ENCODE measurements at places on chromosomes 1 and 21.

DNA sequence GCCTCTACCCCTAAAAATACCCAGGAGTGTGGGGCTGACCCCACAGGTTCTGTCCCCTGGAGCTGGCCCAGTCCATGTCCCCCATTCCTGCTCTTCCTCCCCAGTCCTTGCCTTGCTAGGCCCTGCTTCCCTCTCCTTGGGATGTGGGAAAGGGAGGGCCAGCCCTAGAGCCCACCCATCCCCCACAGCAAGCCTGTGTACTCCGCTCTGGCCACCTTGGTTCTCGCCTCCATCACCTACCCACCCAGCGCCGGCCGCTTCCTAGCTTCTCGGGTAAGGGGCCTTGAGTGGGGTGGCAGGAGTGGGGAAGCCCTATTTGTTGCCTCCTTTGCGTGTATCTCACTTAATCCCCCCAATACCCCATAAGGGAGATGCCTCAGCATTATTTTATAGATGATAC lies 6.7 kb downstream of the CLCNKB start:
- DNase-seq = no peak

DNA sequence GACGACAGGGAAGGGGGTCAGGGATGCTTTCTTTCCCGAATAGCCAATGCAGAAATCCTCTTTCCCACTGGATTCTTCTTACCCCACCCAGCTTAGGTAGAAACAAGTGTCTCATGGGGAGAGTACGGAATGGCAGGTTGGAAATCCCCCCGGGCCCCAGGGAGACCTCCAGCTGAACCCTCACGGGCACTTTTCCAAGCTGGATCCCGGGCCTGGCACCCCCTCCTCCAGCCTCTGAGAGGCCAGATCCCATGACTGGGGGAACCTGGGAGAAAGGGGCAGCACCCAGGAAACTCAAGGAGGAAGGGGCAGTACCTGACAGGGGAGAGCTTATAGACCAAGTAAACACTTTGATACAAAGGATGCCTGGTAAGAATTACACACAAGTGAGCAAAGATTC lies 1.3 kb downstream of the PKP1 start:
- no peak for DNase-seq

GRCh38 chr1:22210176-22210575 lies 67.3 kb upstream of the WNT4 start:
- DNase-seq = no peak

DNA sequence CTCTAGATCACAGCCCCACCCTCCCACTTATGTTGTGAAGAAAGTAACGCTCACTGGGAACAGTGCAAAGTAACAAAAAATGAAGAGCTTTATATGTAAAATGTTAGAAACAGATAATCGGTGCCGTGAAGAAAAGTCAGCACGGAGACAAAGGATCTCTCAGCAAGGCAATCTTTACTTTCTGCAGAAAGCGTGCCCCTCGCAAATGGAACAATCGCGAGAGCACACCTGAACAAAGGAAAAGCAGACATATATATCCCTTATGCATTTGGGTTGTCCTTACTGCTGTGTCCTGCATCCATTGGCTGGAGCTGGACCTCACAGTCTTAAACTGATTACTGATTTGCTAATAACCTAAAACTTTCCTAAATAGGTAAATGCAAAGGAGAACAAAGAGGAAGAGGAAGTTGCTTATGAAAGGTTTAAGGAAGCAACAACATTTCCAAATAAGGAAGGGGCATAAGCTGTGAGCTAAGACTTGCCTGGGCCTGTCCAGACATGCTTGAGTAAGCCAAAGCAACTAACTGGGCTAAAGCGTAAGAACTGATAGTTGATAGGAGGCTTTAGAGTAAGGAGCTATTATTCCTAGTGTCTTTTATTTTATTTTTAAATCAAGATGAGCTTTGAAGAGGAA lies 89.7 kb downstream of the GTF2B start:
- DNase-seq = peak; percentile 40

GRCh38 chr1:212078826-212079225 lies 43.3 kb downstream of the DTL start:
- no peak for DNase-seq

GRCh38 chr21:37294679-37295078 lies 27.5 kb upstream of the VPS26C start:
- no peak for DNase-seq

DNA sequence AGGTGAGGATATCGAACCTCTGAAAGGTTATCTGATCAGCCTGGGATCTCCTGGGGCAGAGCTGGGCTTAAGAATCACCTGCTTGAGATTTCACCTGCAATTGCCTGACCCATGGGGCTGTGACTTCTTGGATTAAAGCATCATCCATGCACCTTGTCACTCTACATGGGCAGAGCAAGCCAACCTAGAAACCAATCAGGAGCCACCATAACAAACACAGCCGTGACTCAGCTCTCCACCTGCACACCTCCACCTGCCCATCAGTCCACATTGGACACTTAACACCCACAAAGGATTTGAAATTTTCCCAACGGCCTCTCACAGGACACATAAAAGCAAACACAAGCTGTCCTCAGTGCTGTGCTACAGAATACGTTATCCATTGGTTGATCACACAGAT lies 35.1 kb upstream of the ETS2 start:
- no peak for DNase-seq

DNA sequence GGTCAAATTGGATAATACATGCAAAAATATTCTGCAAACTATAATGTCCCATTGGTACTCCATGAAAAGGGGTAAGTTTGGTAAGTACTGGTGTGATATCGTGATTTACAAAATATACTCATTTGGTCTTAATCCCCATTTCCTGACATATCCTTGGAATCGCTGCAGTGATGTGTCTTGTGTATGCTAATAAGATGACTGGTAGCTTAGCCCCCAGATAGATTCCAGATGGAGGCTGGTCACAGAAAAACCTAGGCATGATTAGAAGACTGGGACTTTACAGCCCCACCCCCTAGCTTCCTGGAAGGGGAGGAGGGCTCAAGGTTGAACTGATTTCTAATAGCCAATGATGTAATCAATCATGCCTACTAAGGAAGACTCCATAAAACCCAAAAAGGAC lies 3.0 kb downstream of the VAMP4 start:
- DNase-seq = no peak

GRCh38 chr1:81437213-81437612 lies 363.5 kb upstream of the ADGRL2 start:
- no peak for DNase-seq

DNA sequence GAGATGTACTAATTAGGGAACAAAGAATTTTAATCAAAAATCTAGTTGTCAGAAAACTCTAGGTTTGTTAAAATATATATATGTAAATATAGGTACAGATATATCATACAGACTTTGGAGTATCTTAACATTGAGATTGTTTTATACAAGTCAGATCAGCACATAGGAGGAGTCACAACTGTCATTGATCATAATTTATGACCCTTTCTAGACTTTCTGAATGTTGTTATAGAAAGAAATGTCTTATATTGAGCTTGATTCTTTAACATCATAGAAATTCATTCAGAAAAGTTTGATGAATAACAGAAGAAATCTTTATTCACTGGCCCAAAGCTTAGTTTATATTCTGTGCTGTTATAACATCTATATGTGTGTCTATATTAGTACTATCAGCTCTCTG lies 185.8 kb downstream of the SDCCAG8 start:
- DNase-seq = no peak

DNA sequence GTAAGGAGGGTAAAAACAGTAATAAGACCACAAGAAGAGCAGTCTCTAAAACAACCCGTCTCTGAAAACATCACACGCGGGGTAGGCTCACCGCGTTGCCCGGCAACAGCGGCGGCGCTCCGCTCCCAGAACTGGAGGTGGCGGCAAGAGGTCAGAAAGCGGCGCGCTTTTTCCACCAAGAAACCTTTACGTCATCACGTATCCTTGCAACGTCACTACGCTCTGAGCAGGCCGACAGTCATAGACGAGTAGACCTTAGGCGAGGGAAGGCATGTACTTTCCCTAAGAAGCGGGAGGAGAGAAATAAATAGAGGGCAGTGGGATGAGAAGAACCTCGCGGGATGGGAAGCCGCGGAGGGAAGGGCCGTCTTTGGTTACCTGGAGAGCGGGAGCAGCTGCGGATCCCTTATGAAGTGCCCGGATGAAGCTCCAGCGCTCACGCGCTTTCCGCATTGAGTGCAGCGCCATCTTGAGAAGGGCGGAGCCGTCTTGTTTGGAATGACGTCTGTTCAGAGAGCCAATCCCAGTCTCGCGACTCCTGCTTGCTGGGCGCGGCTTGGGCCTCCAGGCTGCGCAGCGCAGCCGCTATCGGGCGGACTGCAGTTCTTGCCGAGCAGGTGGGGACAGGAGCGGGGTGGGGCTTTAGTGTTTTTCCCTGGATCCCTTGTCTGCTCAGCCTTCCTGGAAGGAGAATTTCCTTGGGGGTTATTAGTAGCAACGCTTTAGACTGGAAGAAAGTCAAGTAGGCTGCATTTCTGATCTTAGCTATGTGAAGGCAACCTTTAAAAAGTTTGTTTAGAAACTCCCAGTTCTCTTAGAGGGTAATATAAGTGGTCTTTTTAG lies at the start of gene WARS2:
WARS2 (minus strand) TSS at position 477 of the 843 bp plus-strand sequence; CDS start at position 468, 9 bp downstream.
- peak; percentile 96 for DNase-seq

- no peak for DNase-seq
Observed at GRCh38 chr1:41810446-41810845, 108.3 kb downstream of the HIVEP3 start.

- no peak for DNase-seq
Observed at GRCh38 chr1:40769815-40770214, 13.8 kb upstream of the KCNQ4 start.

DNA sequence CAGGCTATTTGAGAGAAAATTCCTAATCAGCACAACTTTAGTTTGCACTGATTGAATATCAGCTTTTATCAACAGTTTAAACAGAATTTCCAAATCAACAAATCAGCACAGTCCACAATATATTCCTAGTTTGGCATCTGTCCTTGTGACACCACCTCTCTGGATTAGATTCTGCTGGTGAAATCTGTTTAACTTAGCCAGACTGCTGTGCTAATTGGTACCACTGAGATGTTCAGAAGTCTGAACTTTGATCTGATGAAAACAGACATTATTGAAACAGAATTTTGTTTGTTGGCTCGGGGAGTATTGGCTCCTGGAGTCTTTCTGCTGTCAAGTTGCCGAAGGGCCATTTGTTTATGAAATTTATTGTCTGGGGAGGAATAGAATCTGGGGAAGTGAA lies 17.0 kb upstream of the NGF start:
- DNase-seq = no peak

GRCh38 chr1:20448671-20449071 lies 37.3 kb downstream of the CAMK2N1 start:
- DNase-seq = no peak

DNA sequence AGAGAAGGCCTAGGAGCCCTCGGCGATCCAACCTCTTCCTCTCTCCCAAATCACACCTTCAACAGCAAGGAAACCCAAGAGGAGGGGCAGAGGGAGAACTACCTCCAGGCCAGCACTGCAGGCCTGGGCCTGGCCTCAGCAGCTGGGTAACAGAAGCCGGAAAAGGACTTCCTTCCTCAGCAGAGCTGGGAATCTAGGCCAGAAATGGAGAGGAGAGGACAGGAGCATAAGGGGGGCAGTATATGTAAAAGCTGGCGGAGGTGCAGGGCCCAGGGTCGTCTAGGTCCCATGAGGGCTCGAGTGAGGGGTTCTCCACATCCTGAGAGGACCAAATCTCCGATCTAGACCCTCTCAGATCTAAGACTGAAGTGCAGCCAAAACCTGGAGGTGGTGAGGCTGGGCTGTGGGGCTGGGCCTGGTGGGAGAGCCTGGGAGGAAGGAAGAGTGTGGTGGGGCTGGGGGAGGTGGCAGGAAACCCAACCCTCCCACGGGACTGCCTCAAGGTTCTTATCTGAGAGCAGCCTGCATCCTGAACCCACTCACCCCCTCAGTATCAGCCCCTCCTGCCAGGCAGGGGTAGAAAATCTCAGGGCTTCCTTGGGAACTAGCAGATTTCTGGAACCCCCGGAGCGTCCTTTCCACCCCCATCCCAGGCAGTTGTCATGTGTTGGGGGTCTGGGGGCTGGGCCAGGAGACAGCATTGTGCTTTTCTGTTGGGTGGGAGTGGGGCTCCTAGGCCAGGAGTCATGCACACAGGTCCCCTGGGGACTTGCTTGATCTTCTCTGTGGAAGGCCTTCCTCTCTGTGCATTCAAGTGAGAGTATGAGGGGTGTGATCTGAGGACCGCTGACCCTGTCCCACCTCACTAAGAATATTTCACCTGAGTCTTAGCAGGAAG lies 33.0 kb downstream of the PIK3C2B start:
- DNase-seq = no peak

GRCh38 chr1:86765073-86765472 lies 60.7 kb downstream of the SH3GLB1 start:
- DNase-seq = no peak

- peak; percentile 64 for DNase-seq
Observed at GRCh38 chr1:183161391-183161790, 24.7 kb upstream of the LAMC2 start.

GRCh38 chr1:89697383-89697782 lies 64.5 kb downstream of the LRRC8C start:
- no peak for DNase-seq
